Suppressor macrophage treated with lipopolysaccharide for 4 hours (primary cell): ENCODE measurements at places on chromosomes 7 and 10.

GRCh38 chr10:86243651-86244155 is 122.9 kb downstream of the GRID1 start:
- DNase-seq = no peak

GRCh38 chr7:91630581-91631380 is 249.7 kb downstream of the MTERF1 start:
- DNase-seq = no peak

- no peak for DNase-seq
These were observed 193.1 kb downstream of the PHTF2 start for GRCh38 chr7:77991656-77992055.

- DNase-seq = peak; percentile 90
These were observed 1.1 kb upstream of the HBP1 start for GRCh38 chr7:107167483-107168232.

DNA sequence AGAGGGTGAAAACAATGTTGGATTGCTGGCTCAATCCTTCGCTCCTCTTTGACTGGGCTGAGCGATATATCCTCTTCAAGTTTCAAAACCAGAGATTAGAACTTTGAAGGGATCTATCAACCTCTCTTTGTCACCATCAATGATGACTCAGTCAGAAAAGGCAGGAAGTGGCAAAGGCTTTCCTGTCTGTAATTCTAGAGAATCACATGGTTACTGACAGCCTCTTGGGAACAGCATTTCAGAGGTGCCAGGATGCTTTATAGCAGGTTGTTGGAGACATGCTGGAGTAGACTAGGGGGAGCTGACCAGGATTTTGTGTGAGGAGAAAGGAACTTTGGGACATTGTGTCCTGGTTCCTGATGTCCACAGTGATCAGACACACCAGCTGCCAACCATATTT is 81.3 kb downstream of the PRKCQ start:
- DNase-seq = peak; percentile 51
